Activated CD4-positive, alpha-beta T cell treated with anti-CD3 and anti-CD28 coated beads, Interleukin-2, amount 50 U/mL, for 16 hours (primary cell): ENCODE measurements at places on chromosomes 11 and 22.

DNA sequence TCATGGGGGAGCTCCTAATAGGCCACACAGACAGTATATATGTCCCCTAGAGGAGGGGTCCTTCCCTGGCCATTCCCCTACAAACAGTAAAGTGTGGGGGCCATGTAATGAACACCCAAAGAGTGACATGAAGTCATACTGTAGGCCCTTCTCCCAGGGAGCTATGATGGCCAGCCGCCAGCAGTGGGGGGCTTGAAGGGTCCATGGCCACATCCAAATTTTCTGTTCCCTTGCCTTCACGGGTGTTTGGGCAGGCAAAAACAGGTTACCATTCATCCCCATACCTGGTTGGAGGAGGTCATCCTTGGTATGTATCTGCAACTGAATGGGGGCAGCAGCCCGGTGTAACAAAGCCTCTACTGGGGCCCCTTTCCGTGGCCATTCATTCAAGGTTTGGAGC is 2118.0 kb downstream of the LRRC4C start:
- DNase-seq: no peak

DNA sequence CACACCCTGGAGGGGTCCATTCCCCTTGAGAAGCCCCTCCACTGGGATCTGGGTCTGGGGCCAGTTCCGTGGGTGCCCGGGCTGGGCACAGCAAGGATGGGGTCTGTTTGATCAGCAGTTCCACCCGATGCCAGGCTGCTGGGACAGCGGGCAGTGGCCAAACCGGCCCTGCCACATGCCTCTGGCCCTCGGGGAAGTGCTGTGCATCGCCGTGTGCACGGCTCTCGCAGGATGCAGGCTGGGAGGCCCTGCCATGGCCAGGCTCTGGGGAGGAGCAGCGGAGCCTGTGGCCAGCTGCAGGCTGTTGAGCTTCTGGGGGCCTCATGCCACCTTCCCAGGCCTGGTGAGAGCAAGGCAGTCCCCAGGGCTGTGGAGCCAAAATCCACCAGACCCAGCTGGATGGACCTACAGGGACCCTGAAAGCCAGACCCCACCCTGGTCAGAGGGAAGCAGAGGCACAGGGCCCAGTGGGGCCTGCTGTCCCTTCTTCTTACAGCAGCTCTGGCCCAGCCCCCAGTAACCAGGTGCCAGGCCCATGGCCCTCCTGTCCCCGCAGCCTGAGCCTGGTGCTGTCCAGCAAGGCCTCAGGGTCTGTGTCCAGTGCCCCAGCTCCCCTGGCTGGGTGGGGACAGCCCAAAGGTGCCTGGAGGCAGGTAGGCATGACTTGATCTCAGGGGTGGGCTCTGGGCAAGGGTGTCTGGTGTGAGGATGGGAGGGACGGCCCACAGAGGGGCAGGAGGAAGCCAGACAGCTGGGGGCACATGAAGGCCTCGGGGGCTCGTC is 57.3 kb downstream of the WNT7B start:
- DNase-seq: no peak

GRCh38 chr11:113695207-113695606 is 10.9 kb downstream of the TMPRSS5 start:
- DNase-seq: no peak

DNA sequence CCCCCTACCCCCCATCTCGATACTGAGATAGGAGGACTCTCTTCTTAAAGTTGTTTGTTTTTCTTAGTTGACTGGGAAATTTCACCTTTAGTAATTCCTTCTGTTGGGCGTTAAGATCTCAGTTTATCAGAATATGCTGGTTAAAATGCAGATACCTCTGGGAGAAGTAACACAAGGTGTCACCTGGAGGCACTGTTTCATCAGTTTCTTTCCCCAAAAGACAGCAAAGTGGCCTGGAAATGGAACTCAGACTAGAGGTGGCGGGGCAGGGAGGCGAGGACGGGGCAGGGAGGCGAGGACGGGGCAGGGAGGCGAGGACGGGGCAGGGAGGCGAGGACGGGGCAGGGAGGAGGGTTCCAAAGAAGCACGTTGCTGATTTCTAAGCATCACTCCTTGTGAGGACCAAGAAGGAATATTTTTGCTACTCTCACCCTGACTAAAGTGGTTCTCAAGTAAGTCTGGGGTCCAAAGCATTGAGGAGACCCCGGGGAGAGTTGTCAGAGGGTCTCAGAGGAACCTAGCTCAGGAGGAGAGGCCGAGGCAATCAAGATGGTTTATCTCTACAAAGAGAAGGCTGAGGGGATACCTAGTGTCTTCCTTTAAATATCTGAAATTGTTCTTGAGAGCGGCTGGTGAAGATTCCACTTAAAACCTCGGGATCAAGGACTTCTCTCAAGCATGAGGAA is 147.0 kb upstream of the B3GAT1 start:
- no peak for DNase-seq

DNA sequence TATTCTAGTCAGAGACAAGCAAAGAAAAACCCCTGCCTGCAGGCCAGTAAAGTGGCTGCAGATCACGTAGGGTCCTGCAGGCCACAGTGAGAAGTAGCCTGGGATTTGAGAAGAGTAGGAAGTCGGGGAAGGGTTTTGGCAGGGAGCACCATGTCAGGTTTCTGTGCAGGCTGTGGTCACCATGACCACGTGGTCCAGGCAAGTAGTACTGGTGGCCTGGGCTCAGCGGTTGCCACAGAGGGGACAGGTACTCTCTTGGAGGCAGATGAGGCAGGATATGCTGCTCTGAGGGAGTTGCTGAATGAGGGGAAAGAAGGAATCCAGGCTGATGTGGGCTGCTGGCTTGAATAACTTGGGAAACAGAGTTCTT is 46.5 kb downstream of the PISD start:
- DNase-seq: no peak

- DNase-seq: peak; percentile 48
These were observed 96.5 kb upstream of the FGF3 start for GRCh38 chr11:69915501-69916250.

GRCh38 chr11:96126917-96127595 is 203.1 kb upstream of the MTMR2 start:
- DNase-seq: no peak

DNA sequence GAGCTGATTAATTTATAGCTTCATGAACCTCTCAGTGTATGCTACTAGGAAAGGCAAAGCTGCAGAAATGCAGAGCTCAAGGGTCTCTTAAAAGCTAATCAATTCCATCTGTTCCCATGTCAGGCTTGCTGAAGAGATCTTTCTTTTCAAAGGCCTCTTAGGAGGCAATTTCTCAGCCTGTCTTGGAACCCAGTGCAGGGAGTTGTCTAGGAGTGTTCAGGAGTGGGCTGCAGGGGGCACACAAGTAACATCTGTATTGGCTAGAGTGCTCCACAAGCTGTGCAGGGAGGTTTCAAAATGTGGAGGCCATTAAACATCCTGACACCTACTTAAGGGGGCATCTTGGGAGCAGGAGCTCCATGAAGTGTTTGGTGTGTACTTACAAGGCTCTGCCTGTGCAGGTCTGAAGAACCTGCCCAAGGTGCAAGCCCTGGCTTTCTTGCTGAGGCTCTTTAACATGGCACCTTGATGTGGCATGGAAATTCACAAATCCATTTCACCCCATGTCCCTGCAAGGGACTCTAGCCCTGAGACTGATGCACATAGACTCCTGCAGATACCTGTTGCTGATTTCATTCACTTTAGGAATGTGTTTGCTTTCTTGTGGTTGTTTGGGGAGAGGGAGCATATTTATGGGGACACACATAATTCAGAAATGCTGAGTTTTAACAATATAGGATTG is 134.7 kb downstream of the ME3 start:
- DNase-seq: no peak

DNA sequence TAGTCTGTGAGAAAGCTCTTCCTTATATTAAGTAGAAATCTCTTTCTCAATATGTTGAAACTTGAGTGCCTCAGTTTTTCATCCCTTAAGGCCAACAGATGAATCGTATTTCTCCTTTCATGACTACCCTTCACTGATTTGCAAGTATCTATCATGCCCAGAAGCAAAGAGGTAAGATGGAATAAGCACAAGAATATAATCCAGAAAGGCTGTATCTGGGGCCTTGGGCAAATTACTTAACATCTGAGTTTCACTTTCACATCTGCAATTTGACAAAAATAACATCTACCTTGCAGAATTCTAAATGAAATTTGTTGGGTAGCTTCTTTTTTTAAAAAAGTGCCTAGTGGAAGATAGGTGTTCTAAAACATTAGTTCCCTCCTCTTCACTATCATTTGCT is 552.4 kb upstream of the ANO5 start:
- DNase-seq: no peak

GRCh38 chr11:126702987-126703386 is 297.6 kb downstream of the KIRREL3 start:
- DNase-seq: no peak

DNA sequence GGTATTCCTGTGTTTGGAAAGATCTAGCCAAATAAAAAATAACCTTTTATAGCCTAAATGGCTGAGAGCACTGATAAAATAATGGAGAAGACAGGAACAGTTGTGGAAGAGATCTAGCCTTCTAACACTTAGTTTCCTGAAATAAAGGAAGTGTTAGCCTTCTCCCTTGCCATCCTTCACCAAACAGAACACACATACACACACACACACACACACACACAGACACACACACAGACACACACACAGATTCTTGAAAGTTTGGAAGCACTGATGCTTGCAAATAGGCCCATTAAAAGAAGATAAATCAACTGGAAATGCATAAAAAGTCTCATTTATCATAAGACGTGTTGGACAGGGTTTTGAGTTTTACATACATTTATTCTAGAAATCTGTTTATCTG is 37.5 kb downstream of the KIRREL3 start:
- DNase-seq: no peak

DNA sequence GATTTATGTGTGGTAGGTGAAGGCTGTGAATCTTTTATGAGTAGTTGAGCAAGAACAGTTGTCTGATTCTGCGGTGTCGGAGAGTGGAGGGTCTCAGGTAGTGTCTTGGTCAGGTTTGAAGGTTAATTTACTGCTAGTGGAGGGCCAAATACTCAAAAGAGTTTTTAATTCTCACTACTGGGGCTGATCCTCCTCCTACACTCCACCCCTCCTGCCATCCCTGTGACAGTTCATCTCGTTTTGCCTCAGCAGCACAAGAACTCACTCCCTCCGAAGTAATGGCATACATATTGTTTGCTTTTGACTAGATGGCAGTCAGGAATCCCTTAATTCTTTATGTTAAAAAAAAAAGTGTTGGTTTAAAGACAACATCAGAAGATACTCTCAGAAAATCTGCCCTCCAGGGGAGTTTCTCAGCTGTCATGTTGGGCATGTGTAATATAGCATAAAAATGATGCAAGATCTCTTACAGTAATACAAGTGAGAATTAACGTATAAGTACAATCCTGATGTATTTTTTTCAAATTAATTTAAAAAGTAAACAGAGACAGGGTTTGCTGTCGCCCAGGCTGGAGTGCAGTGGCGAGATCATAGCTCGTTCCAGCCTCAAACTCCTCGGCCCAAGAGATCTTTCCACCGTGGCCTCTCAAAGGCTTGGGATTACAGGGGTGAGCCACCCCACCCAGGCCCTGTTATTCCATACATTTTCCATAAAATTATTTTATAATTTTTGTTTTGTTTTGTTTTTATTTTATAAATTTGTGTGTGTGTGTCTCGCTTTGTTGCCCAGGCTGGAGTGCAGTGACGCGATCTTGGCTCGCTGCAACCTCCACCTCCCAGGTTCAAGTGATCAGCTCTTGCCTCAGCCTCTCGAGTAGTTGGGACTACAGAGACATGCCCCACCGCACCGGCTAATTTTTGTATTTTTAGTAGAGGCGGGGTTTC is 1.3 kb downstream of the FAR1 start:
- DNase-seq: peak; percentile 25

DNA sequence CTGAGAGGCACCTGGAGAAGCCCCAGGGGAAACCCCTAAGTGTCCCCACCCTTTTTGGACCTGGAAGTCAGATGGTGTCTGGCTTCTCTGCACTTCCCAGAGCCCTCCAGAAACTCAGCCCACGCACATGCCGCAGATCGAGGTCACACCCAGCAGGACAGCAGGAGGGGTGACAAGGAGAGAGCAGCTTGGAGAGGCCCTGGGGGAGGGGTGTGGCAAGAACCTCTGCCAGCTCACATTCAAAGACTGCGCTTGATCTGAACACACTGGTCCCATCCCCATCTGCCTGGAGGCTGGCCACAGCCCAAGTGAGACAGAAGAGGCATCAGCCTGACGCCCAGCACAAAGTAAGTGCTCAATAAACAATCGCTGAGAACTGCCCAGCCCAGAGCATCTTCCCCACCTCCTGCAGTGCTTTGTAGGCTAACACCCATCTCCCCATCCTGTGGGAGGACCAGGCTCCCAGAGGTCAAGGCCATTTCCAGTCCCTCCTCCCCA is 21.4 kb downstream of the TMPRSS6 start:
- peak; percentile 46 for DNase-seq

DNA sequence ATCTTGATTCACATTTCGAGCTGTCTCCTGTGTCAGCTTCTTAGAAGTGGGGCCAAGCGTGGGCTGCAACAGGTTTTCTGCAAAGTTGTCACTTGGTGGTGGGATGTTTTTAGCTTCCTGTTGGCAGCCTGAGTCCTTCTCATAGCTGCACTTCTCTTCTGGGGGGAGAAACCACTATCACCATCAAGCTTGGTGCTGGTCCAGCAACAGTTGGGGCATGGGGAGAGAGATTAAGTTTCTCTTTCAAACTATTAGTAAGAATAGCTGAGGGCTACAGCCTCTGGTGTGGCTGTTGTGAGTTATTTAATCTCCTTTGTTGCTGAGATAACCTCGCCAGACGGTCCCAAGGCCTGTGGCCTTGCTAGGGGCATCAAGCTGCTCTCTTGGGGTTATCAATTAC is 123.3 kb upstream of the CRYBB3 start:
- DNase-seq: peak; percentile 76

DNA sequence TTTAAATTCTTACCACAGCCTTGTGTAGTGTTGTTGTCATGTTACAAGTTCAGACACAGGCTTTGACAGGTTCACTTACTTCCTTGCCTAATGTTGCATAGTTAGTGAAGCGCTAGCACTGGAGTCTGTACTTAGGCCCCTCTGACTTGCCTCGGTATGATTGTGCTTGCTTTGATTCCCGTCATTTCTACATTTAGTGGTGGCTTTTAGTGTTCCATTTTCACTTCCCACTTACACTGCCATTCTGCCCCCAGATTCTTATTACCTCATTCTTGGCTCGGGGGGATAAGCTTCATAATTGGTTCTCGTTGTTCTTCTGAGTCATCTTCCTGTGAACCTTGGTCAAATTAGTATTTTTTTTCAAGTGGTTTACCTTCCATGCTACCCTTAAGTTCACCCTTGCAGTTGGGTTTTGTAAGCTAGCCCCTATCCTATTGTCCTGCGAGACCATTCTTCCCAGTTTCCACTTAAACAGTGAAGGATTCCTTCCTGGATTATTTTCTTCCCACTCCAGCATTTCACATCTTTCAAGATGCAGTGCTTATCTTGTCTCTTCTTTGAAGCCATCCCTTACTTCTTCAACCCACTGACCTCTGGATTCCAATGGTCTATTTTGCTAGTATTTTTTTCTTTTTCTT is 68.7 kb downstream of the DDX10 start:
- DNase-seq: peak; percentile 86

- DNase-seq: no peak
These were observed 10.5 kb downstream of the SCN4B start for GRCh38 chr11:118142081-118142480.

DNA sequence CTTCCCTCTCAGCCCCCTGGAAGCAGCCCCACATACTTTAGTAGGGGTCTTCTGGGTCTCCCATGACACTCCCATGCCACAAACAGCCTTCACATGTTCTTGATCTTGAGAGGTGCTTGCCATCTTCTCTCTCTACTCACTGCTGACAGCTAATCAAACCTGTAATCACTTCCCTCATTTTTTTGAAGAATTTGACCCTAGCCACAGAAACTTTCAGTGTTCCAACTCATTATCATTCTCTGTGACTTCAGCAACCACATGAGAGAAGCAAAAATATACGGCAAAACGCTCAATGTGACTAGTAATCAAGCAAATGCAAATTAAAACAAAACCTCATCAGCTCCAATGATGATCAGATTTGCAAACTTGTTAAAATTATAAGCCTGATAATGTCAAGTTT is 38.3 kb upstream of the POU2AF2 start:
- DNase-seq: no peak
